ENCODE measurements at places on chromosomes 11 and 22. TPM values are rescaled to one million over a fixed set of nuclear protein-coding genes. Genes with fewer than 3 reads are reported as not detected.

Gene OSM
- not detected for total RNA-seq

Gene YPEL4
- total RNA-seq, result 1.4 TPM

Gene KRTAP5-2
- total RNA-seq, result not detected

Gene SYNGR1
- total RNA-seq, result 19.5 TPM

Gene USH1C
- not detected for total RNA-seq

Gene SIAE
- 19.1 TPM for total RNA-seq

Gene CDC42BPG
- under 0.01 TPM for total RNA-seq

Gene OSBP2
- total RNA-seq, result 0.83 TPM

Gene SLC25A22
- 12.3 TPM for total RNA-seq

Gene CDC42EP1
- 7.0 TPM for total RNA-seq

Gene OR52B4
- not detected for total RNA-seq

Gene CTSW
- not detected for total RNA-seq

Data from smooth muscle cell of bladder (primary cell).